ENCODE measurements at places on chromosomes 12 and 14.

DNA sequence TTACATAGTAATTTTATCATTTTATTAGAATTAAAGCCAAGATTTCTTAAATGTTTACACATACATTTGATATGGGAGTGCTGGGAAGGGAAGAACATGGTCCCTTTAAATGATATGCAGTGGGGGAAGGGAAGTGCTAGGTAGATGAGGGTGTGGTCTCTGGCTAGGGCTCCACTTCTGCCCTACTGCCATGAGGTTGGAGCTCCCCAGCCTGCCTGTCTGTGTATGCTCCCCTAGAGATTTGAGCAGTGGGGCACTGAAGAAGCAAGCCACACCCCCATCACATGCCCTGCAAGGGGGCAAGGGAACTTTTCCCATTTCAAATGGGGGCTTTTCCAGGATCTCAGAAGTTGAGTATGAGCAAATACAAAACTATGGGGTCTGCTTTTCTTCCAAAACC is 25.5 kb downstream of the CLECL1 start:
- DNase-seq, result no peak

DNA sequence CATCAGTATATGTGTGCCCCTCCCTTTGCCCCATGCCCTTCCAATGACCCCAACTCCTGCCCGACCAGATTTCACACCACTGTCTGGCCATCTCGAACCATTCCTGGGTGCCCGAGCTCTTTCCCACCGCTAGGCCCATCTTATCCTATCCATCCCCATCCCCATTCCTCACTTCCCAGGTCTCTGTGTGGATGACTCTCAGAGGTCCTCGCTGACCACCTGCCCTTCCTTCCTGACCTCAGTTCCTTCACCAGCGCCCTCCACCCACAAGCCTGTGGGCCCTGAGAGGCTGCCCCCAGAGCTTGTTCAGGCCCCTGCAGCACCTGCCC is 49.1 kb downstream of the CYP46A1 start:
- no peak for DNase-seq

DNA sequence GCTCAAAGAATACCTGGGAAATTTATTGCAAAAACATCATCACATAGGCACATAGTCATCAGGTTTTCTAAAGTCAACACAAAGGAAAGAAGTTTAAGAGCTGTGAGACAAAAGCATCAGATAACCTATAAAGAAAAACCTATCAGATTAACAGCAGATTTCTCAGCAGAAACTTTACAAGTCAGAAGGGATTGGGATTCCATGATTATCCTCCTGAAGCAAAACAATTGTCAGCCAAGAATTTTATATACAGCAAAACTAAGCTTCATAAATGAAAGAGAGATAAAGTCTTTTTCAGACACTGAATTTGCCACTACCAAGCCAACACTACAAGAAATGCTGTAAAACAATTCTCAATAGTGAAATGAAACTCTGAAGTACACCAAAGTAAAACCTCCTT is 28.8 kb upstream of the LGR5 start:
- DNase-seq, result no peak

DNA sequence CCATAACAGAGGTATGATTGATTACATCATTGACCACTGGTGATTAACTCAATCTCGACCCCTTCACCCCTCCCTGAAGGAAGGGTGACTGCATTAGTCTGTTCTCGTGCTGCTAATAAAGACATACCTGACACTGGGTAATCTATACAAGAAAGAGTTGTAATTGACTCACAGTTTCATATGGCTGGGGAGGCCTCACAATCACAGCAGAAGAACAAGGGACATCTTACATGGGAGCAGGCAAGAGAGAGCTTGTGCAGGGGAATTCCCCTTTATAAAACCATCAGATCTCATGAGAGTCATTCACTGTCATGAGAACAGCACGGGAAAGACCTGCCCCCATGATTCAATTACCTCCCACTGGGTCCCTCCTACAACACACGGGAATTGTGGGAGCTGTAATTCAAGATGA is 55.9 kb upstream of the TMCC3 start:
- DNase-seq, result no peak

GRCh38 chr14:64215274-64215673 is 78.9 kb downstream of the ESR2 start:
- no peak for DNase-seq

GRCh38 chr14:55084401-55085059 is 33.1 kb downstream of the MAPK1IP1L start:
- no peak for DNase-seq

- DNase-seq, result no peak
Measured at GRCh38 chr12:89236237-89236636, 116.1 kb downstream of the DUSP6 start.

GRCh38 chr12:2858944-2859421 is 2.1 kb upstream of the TEX52 start:
- DNase-seq, result no peak

DNA sequence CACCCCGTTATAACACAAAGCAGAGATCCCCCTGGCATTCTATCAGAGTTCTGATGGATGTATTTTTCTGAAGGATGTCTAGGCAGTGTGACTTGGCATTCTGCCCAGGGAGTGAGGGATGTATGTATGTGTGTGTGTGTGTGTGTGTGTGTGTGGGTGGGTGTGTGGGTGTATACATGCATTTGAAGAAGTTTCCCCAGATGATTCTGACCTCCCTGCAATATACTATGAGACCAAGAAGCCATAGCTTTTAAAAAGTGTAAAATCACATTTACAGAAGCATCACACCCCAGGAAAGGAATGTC is 59.7 kb upstream of the NAP1L1 start:
- DNase-seq, result no peak

GRCh38 chr14:74620497-74620921 is 8.5 kb upstream of the LTBP2 start:
- no peak for DNase-seq

- no peak for DNase-seq
Measured at GRCh38 chr12:66708704-66709456, 30.0 kb upstream of the GRIP1 start.

DNA sequence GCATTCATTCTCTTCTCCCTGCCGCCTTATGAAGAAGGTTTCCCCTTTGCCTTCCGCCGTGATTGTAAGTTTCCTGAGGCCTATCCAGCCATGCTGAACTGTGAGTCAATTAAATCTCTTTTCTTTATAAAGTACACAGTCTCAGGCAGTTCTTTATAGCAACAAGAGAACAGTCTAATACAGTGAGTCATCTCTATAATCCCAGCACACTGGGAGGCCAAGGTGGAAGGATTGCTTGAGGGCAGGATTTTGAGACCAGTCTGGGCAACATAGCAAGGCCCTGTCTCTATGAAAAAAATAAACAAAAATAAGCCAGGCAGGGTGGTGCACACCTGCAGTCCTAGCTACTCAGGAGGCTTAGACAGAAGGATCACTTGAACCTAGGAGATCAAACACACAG is 259.9 kb downstream of the CEP128 start:
- DNase-seq, result no peak

DNA sequence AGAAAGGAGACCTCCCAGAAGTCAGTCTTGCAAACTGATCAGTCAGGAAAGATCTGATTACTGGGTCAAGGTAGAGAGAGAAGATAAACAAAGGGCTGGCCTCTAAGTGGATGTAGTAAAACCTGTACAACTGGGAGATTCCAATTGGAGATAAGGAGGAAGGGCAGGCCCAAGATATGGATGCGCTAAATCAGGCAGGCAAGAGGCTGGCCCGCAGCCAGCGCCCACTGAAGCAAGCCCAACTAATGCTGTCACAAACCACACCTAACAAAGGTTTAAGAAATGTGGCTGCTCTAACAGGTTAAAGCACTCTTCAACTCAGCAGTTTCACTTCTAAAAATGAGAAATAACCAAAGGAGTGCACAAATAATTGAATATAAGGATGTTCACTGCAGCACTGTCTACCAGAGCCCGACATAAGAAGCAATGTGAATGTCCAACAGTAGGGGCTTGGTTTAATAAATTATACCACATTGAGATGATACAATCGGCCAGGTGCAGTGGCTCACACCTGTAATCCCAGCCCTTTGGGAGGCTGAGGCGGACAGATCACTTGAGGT is 4.7 kb downstream of the GLTP start:
- DNase-seq, result no peak

- DNase-seq, result no peak
Measured at GRCh38 chr14:36485773-36486172, 34.3 kb downstream of the NKX2-1 start.

DNA sequence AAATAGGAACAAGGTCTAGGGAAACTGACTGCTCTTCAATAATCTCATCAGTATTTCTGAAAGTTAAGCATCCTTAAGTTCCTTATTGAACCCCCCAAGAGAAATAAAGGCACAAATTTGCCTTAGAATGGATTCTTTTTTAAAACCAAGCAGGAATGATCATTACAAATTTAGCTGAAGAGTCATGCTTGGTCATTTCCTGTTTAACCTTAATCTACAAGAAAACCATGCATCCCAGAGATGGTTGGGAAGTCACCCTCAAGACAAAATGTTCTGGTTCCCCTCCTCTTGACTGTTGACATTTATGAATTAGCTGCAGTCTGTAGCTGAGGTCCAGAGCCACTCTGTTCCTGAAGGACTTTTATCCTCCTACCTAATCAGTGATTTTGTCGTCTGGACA is 291.8 kb upstream of the G2E3 start:
- no peak for DNase-seq

DNA sequence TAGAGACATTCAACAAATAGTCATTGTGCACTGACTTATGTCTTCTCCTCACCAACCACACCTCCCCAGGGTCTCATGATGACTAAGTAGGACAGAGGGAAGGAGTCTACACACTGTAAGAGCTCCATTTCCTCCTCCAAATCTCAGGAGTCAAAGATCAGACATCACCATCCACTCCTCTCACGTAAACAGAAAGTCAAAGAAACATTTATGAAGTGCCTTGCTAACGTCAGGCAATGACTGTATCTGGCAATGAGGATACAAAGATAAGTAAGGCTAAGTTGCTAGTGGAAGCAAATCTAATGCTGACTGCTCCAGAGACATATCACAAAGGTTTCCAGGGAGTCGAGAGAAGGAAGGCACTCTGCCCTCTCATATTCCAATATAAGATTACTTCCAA is 88.9 kb downstream of the SLC2A13 start:
- no peak for DNase-seq

DNA sequence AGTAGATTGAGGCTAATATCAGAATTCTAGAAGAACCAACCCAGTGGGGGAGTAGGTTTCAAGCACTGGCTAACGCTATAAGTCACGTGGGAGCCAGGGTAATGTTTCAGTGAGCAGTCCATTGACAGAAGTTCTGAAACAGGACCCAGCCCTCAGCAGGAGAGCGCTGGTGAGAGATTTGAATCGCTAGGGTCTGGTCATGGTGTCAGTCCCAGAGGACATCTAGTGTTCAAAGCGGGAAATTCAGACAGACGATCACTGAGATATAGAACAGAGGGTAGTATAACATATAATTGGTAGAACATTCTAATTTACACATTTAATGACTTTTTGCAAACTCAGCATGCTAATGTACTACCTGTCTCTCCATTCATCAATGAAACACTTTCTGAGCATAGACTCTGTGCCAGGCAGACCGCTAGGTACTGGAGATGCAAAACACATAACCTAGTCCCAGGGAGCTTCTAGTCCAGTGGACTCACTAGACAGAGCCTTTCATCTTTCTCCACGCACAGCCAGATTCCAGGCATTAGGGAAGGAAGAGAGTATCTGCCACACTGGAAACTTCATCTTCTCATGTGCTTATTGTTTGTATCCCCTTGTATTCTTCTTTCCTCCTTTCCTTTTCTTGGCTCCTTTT is 35.4 kb upstream of the RNASE3 start:
- DNase-seq, result peak; percentile 43

GRCh38 chr14:33444136-33444535 is 505.5 kb downstream of the NPAS3 start:
- DNase-seq, result no peak

GRCh38 chr12:45833401-45833800 is 103.9 kb downstream of the ARID2 start:
- no peak for DNase-seq

DNA sequence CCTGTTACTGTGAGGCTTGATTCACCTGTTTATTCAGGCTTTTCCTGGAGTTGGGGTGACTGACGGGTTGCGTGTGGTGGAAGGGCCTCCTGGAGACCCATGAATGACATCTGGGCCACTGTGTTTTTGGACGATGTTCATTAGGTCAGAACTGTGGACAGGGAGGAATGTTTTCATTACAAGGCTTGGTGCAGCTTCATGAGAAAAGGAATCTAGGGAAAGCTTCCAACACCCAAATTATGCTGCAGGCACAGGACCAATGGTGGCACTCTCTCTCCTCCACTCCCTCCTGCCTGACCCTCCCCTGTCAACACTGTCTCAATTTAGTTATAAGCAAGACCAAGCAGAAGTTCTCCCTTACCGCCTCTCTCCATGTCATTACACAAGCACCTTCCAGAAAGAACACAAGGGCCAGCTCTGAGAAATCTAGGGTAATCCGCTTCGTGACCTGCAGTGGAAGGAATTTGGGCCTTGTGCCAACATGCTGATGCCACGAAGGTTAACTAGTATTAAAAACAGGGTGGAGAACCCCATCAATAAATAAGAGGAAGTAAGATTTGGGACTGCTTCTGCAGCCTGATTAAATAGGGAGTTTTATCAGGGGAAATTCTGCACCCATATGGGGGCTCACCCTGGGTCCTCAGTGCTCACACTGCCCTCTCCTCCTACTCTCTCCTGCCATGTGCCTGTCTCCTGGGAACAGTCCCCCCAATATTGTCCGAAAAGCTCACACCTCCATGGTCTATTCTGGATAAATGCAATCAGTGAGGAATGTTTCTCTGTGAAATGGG is 200.3 kb downstream of the KTN1 start:
- no peak for DNase-seq

DNA sequence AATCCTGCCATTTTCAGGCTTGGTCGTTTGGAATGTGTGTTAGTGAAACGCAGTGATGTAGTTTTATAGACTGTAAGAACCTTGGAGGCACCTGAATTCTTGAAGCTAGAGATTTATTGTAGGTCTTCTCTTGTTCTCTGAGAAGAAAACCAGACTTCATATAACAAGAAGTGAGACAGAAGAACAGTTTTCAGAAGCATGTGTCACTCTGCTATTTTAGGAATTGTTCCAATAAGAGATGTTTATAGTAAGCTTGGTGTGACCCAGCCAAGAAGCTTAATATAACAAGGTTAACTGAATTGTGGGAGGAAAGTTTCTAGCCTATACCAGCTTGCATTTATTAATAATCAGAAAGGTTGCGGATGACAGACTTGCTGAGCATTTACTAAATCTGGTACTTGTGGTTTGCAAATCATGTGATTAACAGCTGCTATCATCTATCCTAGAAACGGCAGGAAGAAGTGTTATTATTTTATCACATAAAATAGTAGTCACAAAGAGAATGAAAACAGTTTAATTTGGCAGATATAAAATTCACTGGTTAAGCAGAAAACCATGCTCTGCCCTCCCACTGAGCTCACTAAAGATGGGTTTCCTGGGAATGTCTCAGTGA is 49.2 kb upstream of the BCAT1 start:
- no peak for DNase-seq

GRCh38 chr12:106519607-106520021 is 63.2 kb upstream of the RFX4 start:
- DNase-seq, result no peak

- DNase-seq, result no peak
Measured at GRCh38 chr14:37580146-37580545, 14.9 kb downstream of the FOXA1 start.

GRCh38 chr12:82300611-82301010 is 57.6 kb downstream of the CCDC59 start:
- no peak for DNase-seq
